Vein endothelial cell (primary cell): ENCODE measurements at places on chromosomes 4 and X. TPM values are rescaled to one million over a fixed set of nuclear protein-coding genes. Genes with fewer than 3 reads are reported as not detected.

Gene NAP1L3
- total RNA-seq, result 0.86 and 0.98 TPM in 2 replicates

Gene CT45A10
- not detected in 2 replicates for total RNA-seq

Gene NDUFB11
- total RNA-seq, result 45.4 and 54.9 TPM in 2 replicates

Gene RHOH
- total RNA-seq, result 0.57 TPM in 1 of 2 replicates, not detected in the other

Gene MRPL1
- total RNA-seq, result 35.6 and 38.9 TPM in 2 replicates

Gene PDE5A
- 4.5 and 5.6 TPM in 2 replicates for total RNA-seq

Gene CXCL1
- total RNA-seq, result 51.0 and 69.6 TPM in 2 replicates

Gene PNMA6F
- not detected in 2 replicates for total RNA-seq

Gene CXCL13
- total RNA-seq, result not detected in 2 replicates

Gene KLHL13
- total RNA-seq, result 6.3 and 17.0 TPM in 2 replicates

Gene FGB
- total RNA-seq, result not detected in 2 replicates

Gene SEPTIN6
- 22.2 and 22.3 TPM in 2 replicates for total RNA-seq

Gene ADH1A
- not detected in 2 replicates for total RNA-seq

Gene DKC1
- 53.2 and 57.8 TPM in 2 replicates for total RNA-seq

Gene CPLX1
- total RNA-seq, result 0.10 and 0.33 TPM in 2 replicates

Gene EVC2
- 6.2 and 7.0 TPM in 2 replicates for total RNA-seq

Gene SSX4B
- not detected in 2 replicates for total RNA-seq

Gene PABPC4L
- total RNA-seq, result 0.96 and 0.98 TPM in 2 replicates

Gene SHOX
- not detected in 2 replicates for total RNA-seq

Gene IL1RAPL1
- 0.29 and 0.65 TPM in 2 replicates for total RNA-seq

Gene MED14
- total RNA-seq, result 31.4 and 44.5 TPM in 2 replicates

Gene FRMPD3
- not detected in 2 replicates for total RNA-seq

Gene FAM9C
- 18.0 TPM in 1 of 2 replicates, not detected in the other for total RNA-seq

Gene EREG
- not detected in 2 replicates for total RNA-seq

Gene UCP1
- total RNA-seq, result not detected in 2 replicates

Gene SPANXB1
- total RNA-seq, result not detected in 2 replicates

Gene CXXC4
- under 0.01 TPM in 1 of 2 replicates, not detected in the other for total RNA-seq
